ENCODE measurements at places on chromosomes 3 and 15.

GRCh38 chr15:38992930-38993329, 428.3 kb upstream of the RASGRP1 start:
- no peak for DNase-seq

- DNase-seq = no peak
These were observed 57.7 kb downstream of the DNAJB8 start for GRCh38 chr3:128408693-128409623.

- DNase-seq = no peak
These were observed 627.1 kb downstream of the NAALADL2 start for GRCh38 chr3:175486255-175486654.

- DNase-seq = no peak
These were observed 37.0 kb upstream of the GCSAM start for GRCh38 chr3:112170046-112170445.

DNA sequence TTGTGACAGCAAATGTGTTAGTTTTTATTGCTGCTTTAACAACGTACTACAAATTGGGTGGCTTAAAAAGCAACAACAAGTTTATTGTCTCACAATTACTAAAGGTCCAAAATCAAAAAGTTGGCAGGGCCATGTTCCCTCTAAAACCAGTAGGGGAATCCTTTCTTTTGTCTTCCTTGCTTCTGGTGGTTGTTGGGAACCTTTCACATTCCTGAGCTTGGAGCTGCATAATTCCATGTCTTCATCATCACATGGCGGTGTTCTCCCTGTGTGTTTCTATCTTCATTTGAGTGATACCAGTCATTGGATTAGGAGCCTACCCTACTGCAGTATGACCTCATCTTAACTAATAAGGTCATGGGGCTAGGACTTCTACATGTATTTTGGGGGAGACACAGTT, 7.4 kb downstream of the SPRED1 start:
- no peak for DNase-seq

DNA sequence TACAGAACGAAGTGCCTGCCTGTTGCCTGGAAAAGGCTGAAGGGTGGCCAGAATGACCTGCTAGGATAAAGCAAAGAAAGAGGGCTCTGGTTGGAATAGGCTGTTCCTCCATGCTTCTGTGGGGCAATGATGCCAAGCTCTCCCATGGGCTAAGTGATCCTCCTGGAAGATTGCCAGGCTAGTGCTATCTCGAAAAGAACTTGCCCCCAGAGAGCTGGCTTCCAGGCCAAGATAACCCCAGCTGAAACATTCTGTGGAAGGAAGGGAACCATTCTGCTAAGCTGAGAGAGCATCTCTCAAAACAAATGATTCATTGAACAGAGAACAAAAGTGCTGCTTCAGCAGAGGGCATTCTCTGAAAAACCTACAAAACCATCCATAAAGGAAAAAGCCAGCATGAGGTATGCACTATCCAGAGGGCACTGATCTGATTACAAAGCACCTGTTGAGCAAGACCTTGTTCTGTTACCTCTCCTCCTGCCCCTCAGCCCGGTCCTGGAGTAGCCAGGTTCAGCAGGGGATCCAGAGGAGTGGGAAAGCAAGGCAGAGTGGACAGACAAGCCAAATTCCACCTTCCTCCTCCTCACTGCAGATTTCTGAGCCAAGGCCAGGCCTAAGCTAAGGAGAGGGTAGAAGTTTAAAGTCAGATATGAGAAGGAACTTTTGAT, 31.9 kb upstream of the SPRED1 start:
- DNase-seq = no peak

DNA sequence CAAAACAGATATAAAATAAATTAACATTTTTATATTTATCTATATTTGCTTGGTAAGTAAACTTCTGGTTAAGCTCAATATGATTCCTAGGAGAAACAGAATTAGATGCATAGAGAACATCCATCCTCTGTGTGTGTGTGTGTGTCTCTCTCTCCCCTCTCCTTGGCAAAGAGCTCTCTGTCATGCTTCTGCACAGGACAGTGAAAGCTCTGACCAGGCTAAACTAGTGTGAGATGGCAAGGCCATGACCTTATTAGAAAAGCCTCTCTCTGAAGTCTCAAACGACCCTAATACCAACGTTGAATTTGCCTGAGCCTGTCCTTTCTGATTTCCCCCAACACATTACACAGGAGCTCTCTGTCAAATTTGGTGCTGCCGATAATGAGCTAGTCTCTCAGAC, 746.0 kb downstream of the VGLL3 start:
- no peak for DNase-seq

- DNase-seq = no peak
These were observed 312.3 kb downstream of the EPHA3 start for GRCh38 chr3:89419647-89420241.

GRCh38 chr15:59691194-59691805, 2.2 kb upstream of the BNIP2 start:
- no peak for DNase-seq

DNA sequence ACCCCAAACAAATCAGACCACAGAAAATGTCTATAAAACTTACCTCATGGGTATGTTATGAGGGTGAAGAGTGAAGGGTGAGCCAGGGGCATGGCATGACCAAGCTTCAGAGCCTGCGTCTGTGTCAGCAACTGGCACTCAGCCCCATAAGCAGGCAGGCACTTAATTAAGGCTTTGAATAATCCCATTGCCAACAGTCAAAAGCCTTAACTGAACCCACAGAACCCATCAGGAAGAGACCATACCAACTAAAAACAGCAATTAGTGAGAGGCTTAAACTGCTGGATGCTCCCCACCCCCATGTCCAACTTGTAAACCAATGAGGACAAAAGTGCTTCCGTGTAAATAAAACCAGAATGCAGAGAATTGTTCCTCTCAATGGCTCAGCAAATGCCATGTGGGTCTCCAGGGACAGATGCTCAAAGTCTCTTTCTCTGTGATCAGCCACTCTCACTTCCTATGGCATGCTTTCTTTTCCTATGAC, 126.0 kb downstream of the MYLK start:
- DNase-seq = no peak

GRCh38 chr3:78632925-78633553, 1134.8 kb downstream of the ROBO1 start:
- no peak for DNase-seq

DNA sequence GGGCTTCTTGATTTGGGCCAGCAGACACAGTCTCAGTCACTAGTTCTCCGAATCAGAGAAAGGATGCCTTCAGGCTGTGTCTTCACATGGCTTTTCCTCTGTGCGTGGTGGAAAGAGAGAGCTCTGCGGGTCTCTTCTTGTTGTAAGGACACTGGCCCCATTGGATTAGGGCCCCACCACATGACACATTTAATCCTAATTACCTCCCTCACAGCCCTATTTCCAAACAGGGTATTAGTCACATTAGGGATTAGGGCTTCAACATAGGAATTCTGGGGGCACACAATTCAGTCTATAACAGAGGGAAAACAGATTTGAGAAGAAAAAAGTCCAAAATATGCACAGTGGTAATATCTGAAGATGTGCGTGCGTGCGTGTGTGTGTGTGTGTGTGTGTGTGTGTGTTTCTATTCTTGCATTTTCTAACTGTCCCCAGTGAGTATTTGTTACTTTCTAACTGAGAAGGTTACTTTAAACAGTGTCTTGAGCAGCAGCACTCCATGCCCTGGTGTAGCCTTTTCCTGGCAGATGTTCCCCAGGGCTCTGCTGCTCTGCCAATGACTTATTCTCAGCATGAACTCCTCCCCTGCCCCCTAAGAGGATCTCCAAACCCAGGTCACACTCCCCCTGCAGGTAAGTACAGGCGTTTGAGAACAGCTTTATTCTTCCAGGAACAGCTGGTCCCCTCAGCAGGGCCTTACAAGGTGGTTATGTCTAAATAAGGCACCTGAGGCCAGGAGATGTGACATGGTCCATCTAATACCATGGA, 72.9 kb downstream of the RPL39L start:
- DNase-seq = peak; percentile 26

- DNase-seq = no peak
These were observed 810 bp upstream of the THRB start for GRCh38 chr3:24495326-24495994.

GRCh38 chr15:94015324-94015723, 216.0 kb upstream of the MCTP2 start:
- no peak for DNase-seq
